HAP-1 (cell line): ENCODE measurements at places on chromosomes 5 and 9.

GRCh38 chr5:141668601-141669265 is 13.3 kb downstream of the ARAP3 start:
- DNase-seq, result no peak

DNA sequence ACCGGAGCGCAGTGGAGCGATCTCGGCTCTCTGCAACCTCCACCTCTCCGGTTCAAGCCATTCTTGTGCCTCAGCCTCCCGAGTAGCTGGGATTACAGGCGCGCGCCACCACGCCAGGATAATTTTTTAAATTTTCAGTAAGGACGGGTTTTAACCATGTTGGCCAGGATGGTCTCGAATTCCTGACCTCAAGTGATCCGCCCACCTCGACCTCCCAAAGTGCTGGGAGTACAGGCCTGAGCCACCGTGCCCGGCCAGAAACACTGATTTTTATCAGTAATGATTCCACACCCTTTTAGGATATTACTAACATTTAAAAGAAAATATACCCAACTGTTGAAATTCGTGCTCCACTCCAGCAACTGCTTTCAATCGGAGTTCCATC is 464 bp upstream of the FAM151B start:
- no peak for DNase-seq

DNA sequence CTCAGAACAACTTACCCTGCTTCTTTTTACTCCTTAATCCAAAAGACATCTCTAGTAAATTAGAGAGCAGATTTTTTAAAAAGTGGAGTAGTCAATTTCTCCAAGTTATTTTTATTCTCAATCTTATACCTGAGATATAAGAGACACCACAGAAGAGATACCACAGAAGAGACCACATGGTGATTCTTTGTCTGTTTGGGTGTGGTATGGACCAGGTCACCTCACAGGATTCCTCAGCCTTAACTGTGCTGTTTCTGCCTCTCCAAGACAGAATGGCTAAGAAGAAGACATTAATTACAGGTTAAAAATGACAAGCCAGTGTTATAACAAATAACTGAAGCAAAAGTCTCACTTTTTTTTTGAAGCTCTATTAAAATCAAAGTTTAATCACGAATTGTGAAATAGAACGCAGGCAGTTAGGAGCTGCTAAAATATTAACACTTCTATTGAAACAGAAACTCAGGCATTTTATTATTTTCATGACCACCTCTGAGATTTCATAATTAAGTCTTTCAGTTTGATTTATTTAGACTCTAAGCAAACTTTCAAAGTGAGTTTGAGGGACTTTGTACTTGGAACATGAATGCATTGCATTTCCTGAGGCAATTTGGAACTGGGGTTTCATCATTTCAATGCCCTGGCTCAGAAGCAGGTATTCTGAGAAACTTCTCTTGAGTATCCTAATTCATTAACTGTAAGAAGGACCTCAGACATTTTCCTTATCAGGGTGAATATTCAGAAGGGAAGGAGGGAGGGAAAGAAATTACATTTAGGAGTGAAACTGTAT is 280.7 kb downstream of the KCTD16 start:
- no peak for DNase-seq

GRCh38 chr5:135605221-135605620 is 26.4 kb upstream of the CXCL14 start:
- DNase-seq, result no peak

GRCh38 chr9:123712399-123712798 is 217.5 kb downstream of the DENND1A start:
- no peak for DNase-seq

DNA sequence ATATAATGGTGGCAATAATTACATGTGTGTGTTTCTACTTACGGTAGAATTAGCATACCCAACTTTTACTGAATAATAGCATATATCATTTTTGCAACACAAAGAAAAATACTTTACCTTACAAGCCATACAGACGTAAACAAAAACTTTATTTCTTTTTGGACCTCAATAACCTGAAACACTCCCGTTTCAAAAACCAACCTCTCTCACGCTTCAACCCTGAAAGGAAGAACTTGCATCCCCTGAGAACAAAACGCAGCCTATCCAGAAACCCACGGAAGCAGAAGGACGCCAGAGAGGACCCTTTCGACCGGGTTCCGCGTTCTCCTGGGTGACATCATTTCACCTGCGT is at the start of gene RNF38:
TSS of gene RNF38 (minus strand) at position 290 of the 352 bp plus-strand sequence. CDS start at position 129, 161 bp downstream.
- no peak for DNase-seq

DNA sequence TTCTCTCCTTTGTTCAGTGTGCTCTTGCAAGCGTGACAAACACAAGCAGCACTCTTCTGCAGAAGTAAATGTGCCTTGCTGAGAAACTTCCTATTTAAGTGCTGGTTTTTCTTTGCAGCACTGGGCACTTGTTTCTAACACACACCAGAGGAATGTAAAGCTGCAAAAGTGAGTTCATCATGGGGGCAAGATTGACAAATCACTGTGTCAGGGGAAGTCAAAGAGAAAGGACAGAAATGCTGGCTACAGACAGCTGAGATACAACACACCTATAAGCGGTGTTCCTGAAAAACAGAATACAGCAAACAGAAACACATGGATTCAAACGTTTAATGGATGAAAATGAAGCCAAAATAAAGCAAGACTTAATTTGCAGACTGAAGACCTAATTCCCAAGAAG is 19.6 kb downstream of the ROR2 start:
- no peak for DNase-seq

DNA sequence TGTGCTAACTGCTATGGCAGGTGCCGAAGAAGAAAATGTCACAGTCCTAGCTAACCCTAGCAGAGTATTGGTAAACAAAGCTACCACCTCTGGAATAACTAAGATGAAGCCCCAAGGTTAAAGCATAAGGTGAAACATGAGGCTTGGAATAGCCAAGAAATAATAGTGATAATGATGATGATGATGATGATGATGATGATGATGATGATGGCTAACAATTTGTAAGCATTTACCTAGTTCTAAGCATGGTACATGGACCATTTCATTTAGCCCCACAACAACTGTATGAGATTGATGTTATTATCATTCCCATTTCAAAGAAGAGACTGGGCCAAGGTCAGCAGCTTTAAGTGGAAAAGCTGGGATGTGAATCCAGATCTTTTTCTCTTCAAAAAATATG is 35.3 kb downstream of the SH3RF2 start:
- DNase-seq, result no peak

DNA sequence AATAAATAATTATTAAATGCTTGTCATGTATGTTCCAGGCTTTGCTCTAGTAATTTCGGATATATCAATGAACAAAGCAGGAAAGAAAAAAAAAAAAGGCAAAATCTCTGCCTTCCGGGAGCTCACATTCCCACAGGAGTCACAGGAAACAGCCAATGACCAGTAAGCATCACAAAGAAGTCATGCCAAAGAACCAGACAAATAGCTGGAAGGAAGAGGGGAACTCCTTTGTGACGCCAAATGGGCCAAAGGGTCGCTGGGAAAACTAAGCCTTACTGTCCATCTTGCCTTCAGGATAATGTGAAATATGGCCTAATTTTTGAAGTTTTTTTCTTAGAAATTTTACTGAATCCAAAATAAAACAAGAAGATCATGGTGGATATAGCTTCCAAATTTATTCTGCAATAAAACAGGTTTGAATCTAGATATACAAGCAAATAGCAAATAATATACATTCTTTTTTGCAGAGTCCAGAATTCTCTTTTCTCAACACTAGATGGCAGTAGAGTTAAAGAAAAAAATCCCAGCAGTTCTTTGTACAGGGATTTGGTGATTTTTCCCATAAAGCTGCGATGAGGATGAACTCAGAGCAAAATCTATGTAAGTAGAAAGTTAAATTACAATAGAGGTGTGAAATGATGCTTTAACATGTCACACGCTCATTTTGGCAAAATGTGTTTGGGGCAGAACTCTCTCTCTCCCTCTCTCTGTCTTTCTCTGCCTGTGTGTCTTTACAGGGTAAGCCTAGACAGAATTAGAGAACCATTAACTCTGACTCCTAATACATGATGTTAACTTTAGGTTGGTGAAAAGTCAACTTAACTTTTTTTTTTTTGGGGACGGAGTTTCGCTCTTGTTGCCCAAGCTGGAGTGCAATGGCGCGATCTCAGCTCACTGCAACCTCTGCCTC is 60.0 kb upstream of the TUT7 start:
- DNase-seq, result no peak

- peak; percentile 10 for DNase-seq
These were observed 587 bp downstream of the MIER3 start for GRCh38 chr5:56951126-56951945.

DNA sequence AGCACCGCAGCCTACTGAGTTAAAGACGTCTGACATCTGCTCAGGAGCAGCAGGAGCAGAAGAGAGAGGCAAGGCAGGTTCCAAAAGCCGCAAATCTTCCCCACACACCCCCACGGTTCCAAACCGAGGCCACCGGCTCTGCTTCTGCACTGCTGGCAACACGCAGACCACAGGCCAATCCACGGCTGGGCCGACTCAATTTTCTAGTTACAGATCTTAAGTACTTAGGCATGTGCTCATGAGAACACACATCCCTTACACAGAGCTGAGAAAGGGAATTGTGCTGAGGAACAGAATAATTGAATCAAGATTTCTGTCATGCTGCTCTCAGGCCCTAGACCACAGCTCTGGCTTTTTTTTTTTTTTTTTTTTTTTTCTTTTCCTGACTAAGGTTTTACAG is 32.6 kb downstream of the PAX5 start:
- no peak for DNase-seq

DNA sequence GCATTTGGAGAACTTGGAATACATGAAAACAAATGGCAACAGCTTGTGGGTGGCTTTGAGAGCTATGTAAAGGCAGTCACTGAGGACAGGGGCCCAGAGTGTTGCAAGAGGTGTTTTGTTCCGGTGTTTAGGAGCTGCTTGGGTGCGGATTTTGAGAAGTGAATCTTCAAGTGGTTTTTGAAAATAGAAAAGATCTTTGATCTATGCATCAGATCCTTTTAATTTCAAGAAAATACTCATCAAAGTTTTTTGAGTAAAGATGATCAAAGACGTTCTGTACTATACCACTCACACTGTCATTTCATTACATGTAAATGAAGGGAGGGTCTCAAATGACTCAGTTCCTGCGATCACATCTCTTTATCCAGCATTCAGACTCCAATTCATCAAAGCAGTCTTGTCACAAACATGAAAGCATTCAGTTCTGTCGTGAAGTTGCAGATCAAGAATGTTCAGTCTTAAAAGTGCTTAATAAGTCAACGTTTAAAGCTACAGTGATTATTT is 112.5 kb downstream of the WDR41 start:
- no peak for DNase-seq

- no peak for DNase-seq
These were observed 26.3 kb downstream of the SEMA5A start for GRCh38 chr5:9519537-9519936.

DNA sequence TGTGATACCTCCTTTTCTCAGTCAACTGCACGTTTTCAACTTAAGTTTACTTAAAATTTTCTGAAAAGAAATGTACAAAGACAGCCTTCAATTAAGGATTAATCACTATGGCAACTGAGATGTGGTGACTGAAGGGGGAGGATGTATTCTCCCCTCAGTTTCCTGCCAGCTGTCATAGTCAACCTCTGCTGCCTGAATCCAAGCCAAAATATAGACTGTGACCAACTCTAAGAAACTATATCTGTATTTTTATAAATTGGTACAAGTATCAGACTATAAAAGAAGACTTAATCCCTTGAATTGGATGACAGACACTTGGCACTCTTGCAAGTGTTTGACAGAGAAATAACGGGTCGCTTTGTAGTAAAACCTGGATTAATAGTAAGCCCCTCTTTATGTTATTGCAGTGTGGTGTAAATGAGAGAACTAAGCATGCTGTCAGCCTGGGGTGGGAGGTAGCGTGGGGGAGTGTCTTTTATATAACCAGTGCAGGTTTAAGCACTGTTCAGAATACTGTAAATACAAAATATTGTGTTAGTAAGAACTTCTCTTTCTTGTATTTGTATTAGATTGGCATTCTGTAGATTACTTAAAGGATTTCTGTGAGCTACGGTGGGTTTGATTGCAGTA is 106.4 kb downstream of the ERCC6L2 start:
- peak; percentile 93 for DNase-seq

DNA sequence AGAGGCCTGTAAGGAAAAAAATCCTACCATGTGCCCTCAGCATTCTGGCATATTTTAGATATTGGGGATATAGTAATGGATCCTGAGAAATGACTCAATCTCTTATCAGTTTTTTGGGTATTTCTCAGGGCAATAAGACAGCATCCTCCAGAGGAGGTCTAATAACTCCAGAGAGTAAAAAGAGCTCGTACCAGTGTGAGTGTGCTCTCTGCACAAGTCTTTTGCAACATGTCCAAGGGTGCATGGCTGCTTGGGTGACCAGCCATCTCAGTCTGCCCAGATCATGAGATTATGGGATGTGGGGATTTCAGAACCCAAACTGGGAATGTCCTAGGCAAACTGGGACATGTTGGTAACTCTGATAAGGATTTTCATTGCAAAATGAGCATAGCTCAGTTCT is 15.3 kb downstream of the ASPN start:
- DNase-seq, result no peak

DNA sequence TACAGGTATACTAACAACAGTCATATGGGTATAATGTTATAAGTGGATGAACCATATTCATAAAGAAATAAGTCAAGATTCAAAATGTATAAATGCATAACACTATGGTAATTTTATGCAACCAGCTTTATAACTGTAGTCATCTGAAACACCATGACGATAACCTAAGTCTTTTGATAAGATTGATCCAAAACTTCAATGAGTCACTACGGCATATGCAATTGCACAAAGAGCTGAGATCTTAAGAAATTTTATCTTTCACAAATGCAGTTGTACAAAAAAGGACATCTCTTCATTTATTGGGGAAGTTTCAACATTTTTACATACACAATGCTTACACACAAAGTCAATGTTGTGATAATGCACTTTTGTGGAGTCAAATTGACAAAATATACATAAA is 20.3 kb downstream of the FAM81B start:
- no peak for DNase-seq

- no peak for DNase-seq
These were observed 854 bp upstream of the ARL15 start for GRCh38 chr5:54311176-54311677.

DNA sequence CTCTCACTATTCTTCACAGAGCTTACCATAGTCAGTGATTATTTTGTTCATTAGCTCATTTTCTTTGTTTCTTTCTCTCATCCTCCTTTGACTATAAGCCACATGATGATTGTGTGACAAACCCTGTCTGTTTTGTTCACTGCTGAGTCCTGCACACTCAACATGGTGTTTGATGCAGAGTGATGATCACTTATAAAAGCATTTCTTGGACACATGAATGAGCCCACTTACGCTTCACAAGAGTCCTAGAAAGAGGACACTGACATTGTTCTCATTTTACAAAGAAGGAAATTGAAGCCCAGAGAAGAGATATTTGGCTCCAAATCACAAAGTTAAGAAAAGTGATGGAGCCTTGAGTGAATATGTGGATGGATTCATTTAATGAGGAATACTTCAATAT is 13.4 kb downstream of the ABLIM3 start:
- DNase-seq, result no peak
